ENCODE measurements at places on chromosomes 5 and 9.

GRCh38 chr9:117034866-117035265 is 347.8 kb downstream of the TRIM32 start:
- no peak for DNase-seq

- no peak for DNase-seq
Observed at GRCh38 chr5:124901081-124901480, 154.6 kb upstream of the ZNF608 start.

DNA sequence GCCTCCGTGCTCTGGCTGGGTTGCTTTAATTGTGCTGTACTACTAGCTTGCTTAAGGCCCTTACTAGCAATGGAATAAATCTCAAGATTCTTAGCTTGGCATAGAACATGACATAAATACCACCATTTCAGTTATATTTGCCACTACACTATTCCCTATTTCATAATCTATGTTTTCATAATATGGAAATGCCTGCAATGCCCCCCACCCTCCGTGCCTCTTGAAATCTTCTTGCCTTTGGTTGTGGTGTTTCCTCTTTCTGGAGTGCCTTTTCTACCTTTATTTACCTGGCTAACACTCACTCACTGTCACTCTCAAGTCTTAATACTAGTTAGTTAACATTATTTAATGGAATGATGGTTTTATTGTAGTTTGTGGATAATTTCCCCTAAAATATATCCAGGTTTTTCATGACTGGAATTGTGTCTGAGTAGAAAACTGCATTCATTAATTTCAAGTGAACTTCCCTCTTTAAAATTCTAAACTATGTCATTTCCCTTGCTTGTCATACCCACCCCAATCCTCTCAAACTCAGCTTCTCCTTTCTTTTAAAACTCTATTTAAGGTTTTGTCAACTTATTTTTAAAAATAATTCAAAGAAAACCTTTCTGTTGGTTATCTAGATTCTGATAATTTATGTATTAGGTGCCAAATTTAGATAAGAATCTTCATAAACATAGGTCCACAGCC is 521.7 kb upstream of the DAB2 start:
- no peak for DNase-seq

DNA sequence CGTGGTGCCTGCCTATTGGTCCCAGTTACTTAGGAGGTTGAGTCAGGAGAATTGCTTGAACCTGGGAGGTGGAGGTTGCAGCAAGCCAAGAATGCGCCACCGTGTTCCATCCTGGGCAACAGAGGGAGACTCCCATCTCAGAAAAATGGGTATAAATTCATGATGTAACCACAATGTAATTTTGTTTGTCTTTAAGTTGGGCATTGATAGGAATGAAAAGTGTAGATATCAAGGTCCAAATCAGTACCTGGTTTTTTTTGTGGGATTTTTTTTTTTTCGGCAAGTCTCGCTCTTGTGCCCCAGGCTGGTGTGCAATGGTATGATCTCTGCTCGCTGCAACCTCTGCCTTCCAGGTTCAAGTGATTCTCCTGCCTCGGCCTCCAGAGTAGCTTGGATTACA is 7.4 kb downstream of the NPM1 start:
- DNase-seq = no peak

- no peak for DNase-seq
Observed at GRCh38 chr9:116812231-116813030, 125.3 kb downstream of the TRIM32 start.

- DNase-seq = no peak
Observed at GRCh38 chr5:150306775-150307174, 4.1 kb upstream of the ARSI start.

DNA sequence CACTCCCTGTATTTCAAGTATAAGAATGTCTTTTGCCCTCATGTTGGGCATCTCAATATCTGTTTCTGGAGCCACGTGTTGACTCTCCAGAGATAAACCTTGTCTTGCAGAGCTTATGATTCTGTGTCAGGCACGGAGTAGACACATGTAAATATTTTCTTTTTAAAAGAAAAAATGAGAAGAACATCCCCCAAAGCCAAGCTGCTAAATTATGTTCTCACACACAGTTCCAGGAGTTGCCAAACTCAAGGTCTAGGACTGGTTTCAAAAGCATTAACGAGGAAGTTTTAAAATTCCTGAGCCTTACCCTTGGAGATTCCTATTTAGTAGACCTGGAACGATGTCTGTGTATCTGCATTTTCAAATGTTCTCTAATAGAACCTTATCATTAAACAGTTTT is 1228.3 kb upstream of the WWC1 start:
- no peak for DNase-seq

GRCh38 chr5:87400305-87400899 is 12.3 kb downstream of the CCNH start:
- no peak for DNase-seq

DNA sequence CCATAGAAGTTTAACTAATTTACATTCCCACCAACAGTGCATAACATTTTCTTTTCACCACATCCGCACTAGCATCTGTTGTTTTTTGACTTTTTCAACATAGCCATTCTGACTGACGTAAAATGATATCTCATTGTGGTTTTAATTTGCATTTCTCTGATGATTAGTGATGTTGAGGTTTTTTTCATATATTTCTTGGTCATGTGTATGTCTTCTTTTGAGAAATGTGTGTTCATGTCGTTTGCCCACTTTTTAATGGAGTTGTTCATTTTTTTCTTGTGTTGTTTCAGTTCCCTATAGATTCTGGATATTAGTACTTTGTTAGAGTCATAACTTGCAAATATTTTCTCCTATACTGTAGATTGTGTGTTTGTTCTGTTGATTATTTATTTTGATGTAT is 163.4 kb downstream of the FER start:
- DNase-seq = no peak
